ENCODE measurements at places on chromosomes 13 and 19. TPM values are rescaled to one million over a fixed set of nuclear protein-coding genes. Genes with fewer than 3 reads are reported as not detected.

The U2AF2 gene
- 217 TPM for polyA plus RNA-seq

The PDE4A gene
- 2.9 TPM for polyA plus RNA-seq

The MYO1F gene
- polyA plus RNA-seq, result 0.51 TPM

The ZSCAN1 gene
- polyA plus RNA-seq, result not detected

The SERTAD3 gene
- polyA plus RNA-seq, result 12.9 TPM

The SLC27A1 gene
- polyA plus RNA-seq, result 16.8 TPM

The EXOC3L2 gene
- polyA plus RNA-seq, result not detected

The KCTD15 gene
- polyA plus RNA-seq, result 21.6 TPM

The ELSPBP1 gene
- polyA plus RNA-seq, result not detected

The KIR3DL1 gene
- not detected for polyA plus RNA-seq

The APOC1 gene
- 2.7 TPM for polyA plus RNA-seq

The CEACAM21 gene
- not detected for polyA plus RNA-seq

The CA11 gene
- polyA plus RNA-seq, result 13.5 TPM

The ZNF296 gene
- polyA plus RNA-seq, result 0.16 TPM

The NUFIP1 gene
- 1.8 TPM for polyA plus RNA-seq

The LRFN3 gene
- 5.4 TPM for polyA plus RNA-seq

The ZSCAN4 gene
- not detected for polyA plus RNA-seq

The ZNF763 gene
- polyA plus RNA-seq, result 0.72 TPM

The FFAR2 gene
- polyA plus RNA-seq, result not detected

The ZNF546 gene
- 1.2 TPM for polyA plus RNA-seq

The KLK10 gene
- not detected for polyA plus RNA-seq

The ACP7 gene
- polyA plus RNA-seq, result 0.24 TPM

The LYPD5 gene
- polyA plus RNA-seq, result 0.13 TPM

The CD209 gene
- not detected for polyA plus RNA-seq

The ZNF416 gene
- 2.0 TPM for polyA plus RNA-seq

The DMPK gene
- polyA plus RNA-seq, result 92.2 TPM

The PLVAP gene
- polyA plus RNA-seq, result not detected

The MBD3L1 gene
- polyA plus RNA-seq, result not detected

The SMIM44 gene
- not detected for polyA plus RNA-seq

The ZSCAN5A gene
- polyA plus RNA-seq, result 6.8 TPM

The ZNF221 gene
- polyA plus RNA-seq, result 1.7 TPM

The CATSPERD gene
- polyA plus RNA-seq, result not detected

The SIGLEC5 gene
- polyA plus RNA-seq, result not detected

The AP2A1 gene
- polyA plus RNA-seq, result 74.8 TPM

The ZNF628 gene
- 1.6 TPM for polyA plus RNA-seq

The KLK5 gene
- polyA plus RNA-seq, result not detected

The ICAM4 gene
- 0.05 TPM for polyA plus RNA-seq

The STARD13 gene
- 5.7 TPM for polyA plus RNA-seq

The SPTBN4 gene
- polyA plus RNA-seq, result 3.1 TPM
